ENCODE measurements at places on chromosomes 2 and 18.
A peak's percentile ranks its signal among the peaks of the same experiment; 100 is the strongest.

- H3K4me3 ChIP-seq: no peak overlapping the region
- H3K36me3 ChIP-seq: no peaks in the 10 kb centered on the region
- DNase-seq: no peak
- peaks cover 15% of the 10 kb centered on the region for H3K4me1 ChIP-seq
- no peak overlapping the region for H3K27ac ChIP-seq
Measured at GRCh38 chr2:46273225-46273863, 23.9 kb upstream of the EPAS1 start.

DNA sequence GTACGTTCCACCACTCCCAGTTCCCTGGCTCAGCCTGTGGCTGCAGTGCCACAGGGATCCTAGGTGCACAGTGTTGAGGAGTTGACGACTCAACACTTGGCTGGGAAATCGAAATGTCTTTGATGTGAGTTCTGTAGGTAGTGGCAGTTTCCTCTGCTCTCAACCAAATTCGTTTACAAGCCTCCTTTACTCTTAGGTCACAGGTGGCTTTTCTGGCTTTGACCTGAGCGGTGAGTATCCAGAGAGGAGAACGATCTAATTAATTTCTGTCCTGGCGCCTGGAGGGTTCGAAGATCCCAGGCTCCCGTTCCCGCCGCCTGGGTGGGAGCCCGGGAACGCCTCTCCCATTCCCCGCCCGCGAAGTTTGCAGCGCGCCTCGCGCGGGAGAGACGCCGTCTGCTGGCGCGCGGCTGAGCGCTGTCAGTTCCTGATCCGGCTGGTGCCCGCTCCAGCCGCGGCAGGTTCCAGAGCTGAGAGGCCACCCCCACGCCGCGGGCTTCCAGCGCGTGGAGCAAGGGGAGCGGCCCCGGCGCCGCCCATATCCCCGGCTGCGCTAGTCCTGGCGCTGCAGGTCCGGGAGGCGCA lies at the start of gene LAMA3:
Gene LAMA3, plus strand, starts transcription at position 423 of the 585 bp plus-strand sequence. CDS start 231 bp downstream, outside the sequence.
- peaks cover 5% of the 10 kb centered on the region for H3K4me1 ChIP-seq
- peak; percentile 40 for DNase-seq
- peak within 1 kb of the TSS; percentile 60 for H3K4me3 ChIP-seq
- H3K36me3 ChIP-seq: no peaks in the 10 kb centered on the region

GRCh38 chr18:63112706-63113105 lies 206.9 kb downstream of the BCL2 start:
- no peaks in the 10 kb centered on the region for H3K36me3 ChIP-seq
- no peak for DNase-seq
- H3K27ac ChIP-seq: no peak overlapping the region
- peaks cover under 1% of the 10 kb centered on the region for H3K27me3 ChIP-seq
- H3K4me1 ChIP-seq: peaks cover 8% of the 10 kb centered on the region

GRCh38 chr18:68034296-68034695 lies 517.8 kb upstream of the DSEL start:
- no peak overlapping the region for H3K4me3 ChIP-seq
- no peaks in the 10 kb centered on the region for H3K36me3 ChIP-seq
- no peaks in the 10 kb centered on the region for H3K4me1 ChIP-seq
- no peak for DNase-seq
- no peak overlapping the region for H3K27ac ChIP-seq

DNA sequence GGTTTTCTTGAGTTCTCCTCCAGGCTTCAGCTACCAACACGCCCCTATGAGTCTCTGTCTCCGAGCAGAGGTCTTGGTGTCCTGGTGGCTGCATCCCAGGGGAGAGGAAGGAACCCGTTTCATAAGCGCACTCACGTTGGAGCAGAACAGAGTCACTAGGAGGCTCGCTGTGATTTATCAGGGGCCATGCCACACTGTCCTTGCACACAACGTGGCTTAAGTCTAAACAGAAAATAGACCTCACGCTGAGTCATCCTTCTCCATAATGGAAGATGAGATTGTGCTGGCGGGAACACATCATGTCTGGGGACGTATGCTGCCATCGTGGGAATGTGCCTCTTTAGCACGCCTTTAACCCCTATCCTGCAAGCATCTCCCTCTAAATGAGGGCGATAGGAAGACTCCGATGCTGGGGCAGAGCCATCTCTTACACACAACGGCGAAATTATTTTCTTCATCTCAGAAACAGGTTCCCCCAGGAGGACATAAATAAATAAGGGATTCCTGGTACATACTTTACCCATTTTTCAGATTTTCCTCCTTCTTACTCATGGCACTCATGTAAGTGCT lies 211.4 kb downstream of the KLHL29 start:
- no peaks in the 10 kb centered on the region for H3K27me3 ChIP-seq
- H3K27ac ChIP-seq: no peak overlapping the region
- DNase-seq: no peak
- no peaks in the 10 kb centered on the region for H3K4me1 ChIP-seq
- no peaks in the 10 kb centered on the region for H3K36me3 ChIP-seq
- H3K4me3 ChIP-seq: no peak overlapping the region

DNA sequence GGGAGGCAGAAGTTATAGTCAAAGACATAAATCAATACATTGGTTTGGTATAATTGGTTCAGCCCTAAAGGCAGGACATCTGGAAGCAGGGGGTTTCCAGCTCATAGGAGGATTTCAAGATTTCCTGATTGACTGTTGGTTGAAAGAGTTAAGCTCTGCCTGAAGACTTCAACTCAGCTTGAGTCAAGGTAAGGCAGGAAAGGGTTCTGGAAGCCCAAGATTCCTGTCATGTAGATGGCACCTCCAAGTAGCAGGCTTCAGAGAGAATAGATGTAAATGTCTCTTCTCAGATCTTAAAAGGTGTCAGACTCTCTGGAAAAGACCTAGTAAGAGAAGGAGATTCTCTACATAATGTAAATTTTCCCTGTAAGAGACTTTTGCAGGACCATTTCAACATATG lies 335.3 kb downstream of the RIT2 start:
- no peaks in the 10 kb centered on the region for H3K27me3 ChIP-seq
- no peaks in the 10 kb centered on the region for H3K4me1 ChIP-seq

DNA sequence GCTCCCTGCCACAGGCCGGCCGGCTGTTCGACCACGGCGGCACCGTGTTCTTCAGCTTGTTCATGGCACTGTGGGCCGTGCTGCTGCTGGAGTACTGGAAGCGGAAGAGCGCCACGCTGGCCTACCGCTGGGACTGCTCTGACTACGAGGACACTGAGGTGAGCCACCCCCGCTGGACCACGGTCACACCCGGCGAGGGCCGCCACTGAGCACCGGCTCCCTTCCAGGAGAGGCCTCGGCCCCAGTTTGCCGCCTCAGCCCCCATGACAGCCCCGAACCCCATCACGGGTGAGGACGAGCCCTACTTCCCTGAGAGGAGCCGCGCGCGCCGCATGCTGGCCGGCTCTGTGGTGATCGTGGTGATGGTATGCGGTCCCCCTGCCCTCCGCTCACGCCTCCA lies 20.8 kb downstream of the ANO7 start:
- no peaks in the 10 kb centered on the region for H3K36me3 ChIP-seq
- H3K4me3 ChIP-seq: no peak overlapping the region
- H3K4me1 ChIP-seq: no peaks in the 10 kb centered on the region
- no peak for DNase-seq
- no peaks in the 10 kb centered on the region for H3K27me3 ChIP-seq
- no peak overlapping the region for H3K27ac ChIP-seq

DNA sequence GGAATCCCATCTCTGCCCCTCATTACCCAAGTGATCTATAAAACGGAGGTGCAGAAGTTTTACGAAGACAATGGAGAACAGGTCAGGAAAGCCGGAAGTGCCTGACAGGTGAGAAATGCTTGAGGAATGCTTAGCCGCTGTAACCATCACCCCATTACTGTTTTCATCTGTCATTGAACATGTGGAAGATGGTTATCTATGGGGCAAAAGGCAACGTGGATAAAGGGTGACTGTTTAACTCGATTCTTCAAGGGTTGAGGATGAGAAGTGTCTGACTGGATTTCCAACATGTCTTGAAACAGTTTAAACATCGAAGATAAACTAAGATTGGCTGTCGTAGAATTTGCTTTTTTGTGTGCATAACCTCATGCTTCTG lies 17.3 kb downstream of the HK2 start:
- H3K27ac ChIP-seq: no peak overlapping the region
- peaks cover 42% of the 10 kb centered on the region for H3K36me3 ChIP-seq
- H3K27me3 ChIP-seq: no peaks in the 10 kb centered on the region
- H3K4me3 ChIP-seq: no peak overlapping the region
- peaks cover 61% of the 10 kb centered on the region for H3K4me1 ChIP-seq
- no peak for DNase-seq

GRCh38 chr2:25926984-25927756 lies 48.9 kb upstream of the ASXL2 start:
- no peaks in the 10 kb centered on the region for H3K36me3 ChIP-seq
- no peak overlapping the region for H3K27ac ChIP-seq
- no peak for DNase-seq
- no peaks in the 10 kb centered on the region for H3K27me3 ChIP-seq
- no peak overlapping the region for H3K4me3 ChIP-seq
- no peaks in the 10 kb centered on the region for H3K4me1 ChIP-seq

- H3K4me1 ChIP-seq: no peaks in the 10 kb centered on the region
- H3K27ac ChIP-seq: no peak overlapping the region
- no peak for DNase-seq
- peaks cover 3% of the 10 kb centered on the region for H3K27me3 ChIP-seq
- H3K4me3 ChIP-seq: no peak overlapping the region
- H3K36me3 ChIP-seq: no peaks in the 10 kb centered on the region
Measured at GRCh38 chr18:24627644-24628315, 167.3 kb downstream of the HRH4 start.

- H3K36me3 ChIP-seq: no peaks in the 10 kb centered on the region
- no peak for DNase-seq
- H3K4me3 ChIP-seq: no peak overlapping the region
- H3K4me1 ChIP-seq: no peaks in the 10 kb centered on the region
- H3K27me3 ChIP-seq: no peaks in the 10 kb centered on the region
- H3K27ac ChIP-seq: no peak overlapping the region
Measured at GRCh38 chr18:38993342-38993741, 1427.7 kb upstream of the CELF4 start.

GRCh38 chr2:44269831-44270230 lies 5.4 kb upstream of the SLC3A1 start:
- no peaks in the 10 kb centered on the region for H3K4me1 ChIP-seq
- no peak overlapping the region for H3K27ac ChIP-seq

DNA sequence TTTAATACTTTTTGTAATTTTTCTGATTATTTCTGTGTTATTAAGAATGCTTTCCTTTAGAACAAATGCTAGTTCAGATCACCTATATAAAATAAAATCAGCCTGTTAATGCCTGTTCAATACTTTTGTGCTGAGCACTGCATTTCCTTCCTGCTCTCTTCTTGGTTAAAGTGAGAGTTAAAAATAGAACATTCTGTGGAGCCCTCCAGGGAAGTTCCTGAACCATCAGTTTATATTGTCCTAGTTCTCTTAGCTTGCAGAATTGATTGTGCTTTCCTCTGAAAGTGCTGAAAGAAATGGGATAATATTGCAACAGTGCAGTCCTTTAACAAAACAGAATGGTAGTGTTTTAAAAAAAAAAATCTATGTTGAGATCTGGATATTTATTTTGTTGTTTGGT lies 74.6 kb upstream of the UBXN4 start:
- peaks cover 19% of the 10 kb centered on the region for H3K36me3 ChIP-seq
- no peak for DNase-seq
- H3K4me3 ChIP-seq: no peak overlapping the region
- no peaks in the 10 kb centered on the region for H3K27me3 ChIP-seq
- H3K4me1 ChIP-seq: peaks cover 22% of the 10 kb centered on the region

GRCh38 chr2:45380131-45380836 lies 230.8 kb downstream of the SRBD1 start:
- no peaks in the 10 kb centered on the region for H3K4me1 ChIP-seq
- DNase-seq: no peak
- H3K27ac ChIP-seq: no peak overlapping the region
- H3K36me3 ChIP-seq: peaks cover 2% of the 10 kb centered on the region

GRCh38 chr2:208266936-208267335 lies 881 bp downstream of the PIKFYVE start:
- no peak for DNase-seq
- H3K4me3 ChIP-seq: peak overlapping the region; percentile 95
- H3K36me3 ChIP-seq: peaks cover 8% of the 10 kb centered on the region
- H3K27me3 ChIP-seq: no peaks in the 10 kb centered on the region
- H3K27ac ChIP-seq: peak overlapping the region; percentile 94

DNA sequence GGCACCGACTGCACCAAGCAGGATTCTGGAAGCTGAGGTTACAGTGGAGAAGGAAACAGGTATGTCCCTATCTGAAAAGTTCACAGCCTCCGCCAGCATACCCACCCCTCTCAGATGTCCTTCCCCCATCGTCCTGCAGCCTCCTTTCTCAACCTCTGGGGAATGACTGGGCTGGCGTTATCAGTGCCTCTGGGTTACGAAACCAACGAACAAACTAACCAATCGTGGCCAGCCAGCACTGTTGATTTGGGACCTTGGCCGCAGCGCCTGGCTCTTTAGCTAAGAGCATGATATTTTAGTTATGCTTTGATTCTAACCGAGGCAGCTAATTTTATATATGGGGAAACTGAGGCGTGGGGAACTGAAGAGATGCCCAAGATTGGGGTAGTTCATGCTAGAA lies 233.0 kb downstream of the TFCP2L1 start:
- H3K4me3 ChIP-seq: no peak overlapping the region
- H3K27ac ChIP-seq: no peak overlapping the region
- DNase-seq: no peak
- no peaks in the 10 kb centered on the region for H3K36me3 ChIP-seq
- H3K4me1 ChIP-seq: no peaks in the 10 kb centered on the region

DNA sequence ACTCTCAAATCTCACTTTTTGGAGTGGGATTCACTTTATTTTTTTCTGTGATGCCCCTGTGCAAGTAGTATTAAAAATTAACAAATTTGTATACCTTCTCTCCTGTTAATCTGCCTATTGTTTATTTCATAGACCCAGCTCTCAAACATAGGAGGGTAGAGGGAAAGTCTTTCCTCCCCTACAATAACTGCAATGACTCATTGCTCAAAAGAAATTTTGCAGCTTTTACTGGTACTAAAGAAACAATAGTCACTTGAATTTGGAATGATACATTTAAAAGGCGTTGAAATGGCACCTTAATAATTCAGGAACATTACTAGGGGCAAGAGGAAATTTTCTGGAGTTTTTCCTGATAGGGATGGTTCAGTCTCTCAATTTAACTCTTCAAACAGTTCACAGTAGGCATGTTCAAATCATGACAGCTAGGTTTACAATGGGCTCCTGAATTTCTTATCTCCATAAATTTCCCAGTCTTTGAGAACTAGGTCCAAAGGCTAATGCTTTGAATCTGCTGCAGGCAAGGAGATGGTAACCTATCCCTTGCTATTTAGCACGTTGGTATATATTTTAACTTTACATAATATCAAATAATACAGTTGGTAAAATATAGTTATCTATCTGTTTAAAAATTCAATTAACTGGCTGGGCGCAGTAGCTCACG lies 88.8 kb downstream of the CHN1 start:
- H3K36me3 ChIP-seq: no peaks in the 10 kb centered on the region
- H3K4me3 ChIP-seq: no peak overlapping the region
- no peaks in the 10 kb centered on the region for H3K27me3 ChIP-seq
- no peaks in the 10 kb centered on the region for H3K4me1 ChIP-seq
- no peak overlapping the region for H3K27ac ChIP-seq
- DNase-seq: no peak
